ENCODE measurements at places on chromosomes 2 and 18. TPM values are rescaled to one million over a fixed set of nuclear protein-coding genes. Genes with fewer than 3 reads are reported as not detected.
A peak's percentile ranks its signal among the peaks of the same experiment; 100 is the strongest.

The ACOXL gene
- polyA plus RNA-seq: 4.0 TPM

The CCBE1 gene
- 3.7 TPM for polyA plus RNA-seq

The RNF149 gene
- polyA plus RNA-seq: 44.4 TPM

The M1AP gene
- polyA plus RNA-seq: not detected

The ARID5A gene
- 8.3 TPM for polyA plus RNA-seq

GRCh38 chr2:52968043-52968442, 799.6 kb upstream of the CHAC2 start:
- no peak for DNase-seq
- H3K36me3 ChIP-seq: no peaks in the 10 kb centered on the region
- H3K27me3 ChIP-seq: no peaks in the 10 kb centered on the region
- H3K27ac ChIP-seq: no peak overlapping the region

GRCh38 chr18:55419132-55419946, 168.7 kb downstream of the TCF4 start:
- H3K4me1 ChIP-seq: peaks cover 6% of the 10 kb centered on the region
- H3K27ac ChIP-seq: no peak overlapping the region
- no peak overlapping the region for H3K4me3 ChIP-seq
- H3K27me3 ChIP-seq: no peaks in the 10 kb centered on the region
- no peaks in the 10 kb centered on the region for H3K36me3 ChIP-seq

DNA sequence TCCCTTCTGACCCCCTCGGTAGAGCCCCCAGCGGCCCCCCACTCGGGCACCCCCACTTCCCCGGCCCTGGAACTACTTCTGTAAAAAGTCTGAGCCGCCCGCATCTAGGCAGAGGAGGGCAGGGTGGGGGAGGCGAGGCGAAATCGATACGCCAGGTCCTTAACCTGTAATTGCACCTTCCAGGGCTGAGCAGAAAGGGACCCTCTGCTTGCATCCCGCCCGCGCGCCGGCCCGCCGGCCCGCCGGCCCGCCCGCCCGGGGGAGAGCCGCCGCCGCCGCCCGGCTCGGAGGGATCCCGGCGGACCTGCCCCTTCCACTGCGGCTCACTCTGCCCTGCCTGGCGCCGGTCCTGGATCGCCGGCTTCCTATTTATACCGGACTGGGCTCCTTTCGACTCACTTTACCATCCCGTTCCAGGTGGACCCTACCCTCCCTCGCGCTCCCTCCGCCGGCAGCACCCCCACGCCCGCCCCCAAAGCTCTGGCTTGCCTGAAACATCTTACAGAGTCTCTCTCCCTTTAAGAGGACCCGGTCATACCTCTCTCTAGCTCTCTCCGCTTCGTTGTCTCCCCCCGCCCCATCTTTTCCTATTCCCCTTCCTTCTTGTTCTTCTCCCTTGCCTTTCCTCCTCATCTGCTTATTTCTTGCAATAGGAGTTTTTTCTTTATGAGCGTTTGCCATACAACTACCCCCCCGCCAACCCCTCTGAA, 797 bp downstream of the KLHL14 start:
- peak; percentile 67 for DNase-seq
- H3K27me3 ChIP-seq: no peaks in the 10 kb centered on the region
- H3K4me1 ChIP-seq: peaks cover 29% of the 10 kb centered on the region
- H3K36me3 ChIP-seq: no peaks in the 10 kb centered on the region
- peak overlapping the region; percentile 85 for H3K4me3 ChIP-seq

GRCh38 chr2:39534095-39534711, 97.1 kb upstream of the MAP4K3 start:
- no peak overlapping the region for H3K4me3 ChIP-seq
- H3K36me3 ChIP-seq: no peaks in the 10 kb centered on the region
- DNase-seq: no peak
- no peaks in the 10 kb centered on the region for H3K4me1 ChIP-seq

- no peaks in the 10 kb centered on the region for H3K27me3 ChIP-seq
- DNase-seq: no peak
- H3K4me1 ChIP-seq: peaks cover 15% of the 10 kb centered on the region
- H3K36me3 ChIP-seq: no peaks in the 10 kb centered on the region
- H3K27ac ChIP-seq: no peak overlapping the region
Measured at GRCh38 chr18:6434987-6435709, 20.4 kb upstream of the L3MBTL4 start.

GRCh38 chr18:63205791-63206252, 113.7 kb downstream of the BCL2 start:
- no peak overlapping the region for H3K4me3 ChIP-seq
- H3K27ac ChIP-seq: no peak overlapping the region
- H3K36me3 ChIP-seq: no peaks in the 10 kb centered on the region

- H3K4me3 ChIP-seq: no peak overlapping the region
- DNase-seq: no peak
- H3K27me3 ChIP-seq: no peaks in the 10 kb centered on the region
- peaks cover 4% of the 10 kb centered on the region for H3K4me1 ChIP-seq
Measured at GRCh38 chr2:100789361-100789760, 30.6 kb upstream of the NPAS2 start.

- H3K36me3 ChIP-seq: no peaks in the 10 kb centered on the region
- H3K27ac ChIP-seq: no peak overlapping the region
- H3K27me3 ChIP-seq: peaks cover 9% of the 10 kb centered on the region
- no peak overlapping the region for H3K4me3 ChIP-seq
- DNase-seq: no peak
Measured at GRCh38 chr2:199861132-199861774, 10.3 kb upstream of the FTCDNL1 start.

DNA sequence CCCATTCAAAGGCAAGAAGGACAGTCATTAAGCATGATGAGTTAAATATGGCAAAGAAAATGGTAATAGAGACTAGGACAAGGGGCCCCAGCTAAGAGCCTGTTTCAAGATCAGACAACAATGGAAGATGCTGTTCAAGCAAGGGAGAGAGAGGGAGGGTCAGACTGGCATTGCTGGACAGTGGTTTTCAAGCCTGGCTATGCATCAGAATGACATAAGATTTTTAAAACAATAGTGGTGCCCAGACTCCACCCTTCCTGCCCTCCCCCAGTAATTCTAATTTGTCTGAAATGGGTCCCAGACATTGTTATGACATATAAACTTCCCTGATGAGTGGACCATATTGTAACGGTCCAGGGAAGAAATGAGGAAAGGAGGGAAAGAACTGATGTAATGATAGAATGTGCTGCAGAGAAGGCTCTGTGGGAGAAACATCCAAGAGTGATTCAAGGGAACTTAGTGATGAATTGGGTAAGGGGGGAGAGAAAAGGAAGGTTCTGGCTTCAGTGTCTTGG, 112.9 kb upstream of the TRIB2 start:
- no peaks in the 10 kb centered on the region for H3K4me1 ChIP-seq
- H3K27me3 ChIP-seq: no peaks in the 10 kb centered on the region
- H3K27ac ChIP-seq: no peak overlapping the region
- no peak overlapping the region for H3K4me3 ChIP-seq
